ENCODE measurements at places on chromosomes 5 and 9.

- DNase-seq: no peak
Measured at GRCh38 chr5:42517164-42517563, 93.9 kb downstream of the GHR start.

- DNase-seq: no peak
Measured at GRCh38 chr9:98378794-98379193, 123.3 kb upstream of the TBC1D2 start.

- no peak for DNase-seq
Measured at GRCh38 chr9:93376411-93376810, 75.1 kb upstream of the FAM120A start.

GRCh38 chr5:6498968-6499367 lies 50.3 kb downstream of the UBE2QL1 start:
- DNase-seq: no peak

DNA sequence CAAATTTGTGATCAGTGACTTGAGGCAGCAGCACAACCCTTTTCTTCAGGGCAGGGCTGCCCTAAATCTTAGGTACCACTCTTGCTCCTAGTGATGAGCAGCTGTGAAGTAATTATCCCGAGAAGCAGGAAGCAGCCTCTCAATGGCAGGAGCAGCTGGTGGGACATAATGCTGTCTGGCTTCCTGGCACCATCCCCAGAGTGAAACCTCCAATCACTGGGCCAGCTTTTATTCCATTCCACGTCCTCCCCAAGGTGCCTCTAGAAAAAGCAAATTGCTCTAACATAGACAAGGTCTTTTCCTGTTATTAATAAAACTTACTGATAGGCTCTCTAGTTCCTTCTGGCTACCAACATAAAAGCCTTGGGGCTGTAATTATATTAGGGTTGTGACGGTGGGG lies 154.0 kb downstream of the FRMD3 start:
- no peak for DNase-seq

GRCh38 chr9:99187311-99187710 lies 34.4 kb downstream of the ALG2 start:
- DNase-seq: no peak

- no peak for DNase-seq
Measured at GRCh38 chr5:7415123-7415522, 19.2 kb downstream of the ADCY2 start.

DNA sequence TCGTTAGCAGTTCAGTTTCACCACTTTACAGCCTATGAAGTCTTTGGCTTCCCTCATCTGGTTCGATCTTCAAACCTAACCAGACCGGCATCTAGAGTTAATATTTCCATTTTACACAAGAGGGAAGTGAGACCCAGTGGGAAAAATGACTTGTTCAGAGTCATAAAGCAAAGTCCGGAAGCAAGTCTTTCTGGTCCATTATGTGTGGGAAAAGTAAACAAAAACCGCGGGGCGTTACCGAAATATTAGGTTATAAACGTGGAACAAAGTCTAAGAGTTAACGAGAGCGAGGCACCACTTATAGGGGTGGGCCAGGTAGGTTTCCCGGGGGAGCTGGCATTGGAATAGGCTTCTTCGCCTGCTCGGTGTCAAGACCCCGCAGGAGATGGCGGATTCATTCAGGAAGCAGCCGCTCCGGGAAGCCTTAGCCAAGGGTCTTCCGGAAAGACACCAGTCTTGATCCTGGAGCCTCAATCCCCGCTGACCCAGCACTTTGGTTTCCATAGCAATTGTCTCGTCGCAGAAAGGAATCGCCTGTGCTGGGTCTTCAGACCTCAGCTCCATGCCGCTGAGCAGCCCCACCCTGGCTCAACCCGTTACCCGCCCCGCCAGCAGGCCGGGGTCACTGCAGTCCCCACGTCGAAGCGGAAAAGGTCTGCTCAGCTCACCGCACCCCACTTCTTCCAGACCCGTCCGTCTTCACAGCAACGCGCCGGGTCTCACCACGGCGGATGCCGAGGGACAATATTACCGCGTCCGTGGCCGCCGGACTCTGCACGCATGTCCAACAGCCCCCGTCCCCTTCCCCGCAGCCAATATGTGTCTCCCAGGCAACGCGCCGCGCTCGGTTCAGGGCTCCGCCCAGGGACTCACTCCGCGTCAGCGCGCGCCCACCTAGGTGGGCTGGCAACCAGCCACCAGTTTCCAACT lies at the start of gene C5orf52:
Gene C5orf52, plus strand, starts transcription at position 872 of the 930 bp plus-strand sequence. CDS start 82 bp downstream, outside the sequence.
- no peak for DNase-seq

DNA sequence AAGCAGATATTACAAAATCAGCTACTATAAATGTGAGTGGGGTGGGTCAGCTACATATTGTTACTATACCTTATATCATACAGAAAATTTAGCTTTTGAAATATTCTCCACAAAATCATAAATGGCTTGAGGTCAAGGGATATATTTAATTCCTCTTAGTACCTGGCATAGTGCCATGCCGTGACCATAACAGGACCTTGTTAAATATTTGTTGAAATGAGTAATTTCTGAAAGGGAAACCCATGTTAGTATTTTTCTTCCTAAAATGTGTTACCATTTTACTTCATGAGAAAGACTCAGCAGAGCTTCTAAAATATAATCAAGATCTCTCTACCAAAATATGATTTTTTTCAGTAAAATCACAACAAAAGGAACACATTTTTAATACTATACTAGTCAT lies 14.8 kb downstream of the ATP10B start:
- DNase-seq: no peak

GRCh38 chr5:83475935-83476814 lies 4.6 kb downstream of the VCAN start:
- no peak for DNase-seq

DNA sequence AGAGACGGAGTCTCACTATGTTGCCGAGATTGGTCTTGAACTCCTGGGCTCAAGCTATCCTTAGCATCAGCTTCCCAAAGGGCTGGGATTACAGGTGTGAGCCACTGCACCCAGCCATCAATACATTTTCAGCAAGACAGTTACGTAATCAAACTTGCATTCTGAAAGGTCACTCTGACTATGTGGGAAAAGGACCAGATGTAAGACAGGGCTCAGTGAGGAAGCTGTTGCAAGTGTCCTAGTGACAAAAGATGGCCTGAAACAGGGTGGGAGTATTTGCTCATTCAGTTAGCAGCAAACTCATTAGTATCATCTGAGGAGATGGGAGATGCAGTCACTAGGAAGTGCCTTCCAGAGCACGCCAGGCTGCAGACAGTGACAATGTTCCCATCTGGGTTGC lies 16.9 kb downstream of the MED27 start:
- DNase-seq: no peak

DNA sequence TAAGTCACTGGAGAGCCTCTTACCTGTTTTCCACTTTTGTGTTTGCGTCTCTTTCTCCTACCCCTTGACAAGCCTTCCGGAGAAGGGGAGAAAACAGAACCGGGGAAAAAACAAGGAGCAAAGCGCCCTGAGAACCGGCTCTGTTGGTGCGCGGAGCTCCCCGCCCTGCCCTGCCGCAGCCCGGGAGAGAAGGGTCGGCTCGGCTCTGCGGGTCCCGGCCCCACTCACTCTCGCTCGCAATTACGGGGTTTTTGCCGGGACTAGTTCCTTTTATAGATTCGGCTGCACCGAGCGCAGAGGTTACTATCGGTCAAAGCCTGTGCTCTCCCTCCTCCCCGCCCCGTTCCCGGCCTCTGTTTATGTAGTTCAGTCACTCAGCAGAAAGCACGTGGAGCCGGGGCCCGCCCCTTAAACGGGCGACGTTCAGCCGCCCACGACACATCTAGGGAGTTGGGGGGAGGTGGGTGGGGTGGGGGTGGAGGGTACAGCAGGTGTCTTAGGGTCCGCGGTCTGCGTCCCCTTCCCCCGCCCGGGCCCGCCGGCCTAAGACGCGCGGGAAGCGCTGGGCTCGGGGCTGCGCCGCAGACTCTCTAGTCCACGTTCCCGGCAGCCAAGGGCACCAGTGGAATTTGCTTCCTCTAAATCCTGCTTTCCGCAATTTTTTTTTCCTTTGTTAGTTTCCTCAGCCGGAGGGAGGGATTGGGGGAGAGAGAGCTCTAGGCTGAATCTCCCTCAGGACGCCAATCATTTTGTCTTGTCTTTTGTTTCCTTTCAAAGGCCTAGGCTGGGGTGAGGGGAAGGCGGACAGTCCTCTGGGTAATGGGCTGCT lies at the start of gene ABCA1:
Gene ABCA1, minus strand, starts transcription at position 244 of the 829 bp plus-strand sequence. CDS start 24,476 bp downstream, outside the sequence.
- peak; percentile 21 for DNase-seq

GRCh38 chr9:137044502-137045177 lies 1.3 kb downstream of the NPDC1 start:
- no peak for DNase-seq

- no peak for DNase-seq
Measured at GRCh38 chr5:176769911-176770310, 40.4 kb upstream of the UNC5A start.

- DNase-seq: no peak
Measured at GRCh38 chr9:105886136-105886535, 191.8 kb downstream of the TMEM38B start.

DNA sequence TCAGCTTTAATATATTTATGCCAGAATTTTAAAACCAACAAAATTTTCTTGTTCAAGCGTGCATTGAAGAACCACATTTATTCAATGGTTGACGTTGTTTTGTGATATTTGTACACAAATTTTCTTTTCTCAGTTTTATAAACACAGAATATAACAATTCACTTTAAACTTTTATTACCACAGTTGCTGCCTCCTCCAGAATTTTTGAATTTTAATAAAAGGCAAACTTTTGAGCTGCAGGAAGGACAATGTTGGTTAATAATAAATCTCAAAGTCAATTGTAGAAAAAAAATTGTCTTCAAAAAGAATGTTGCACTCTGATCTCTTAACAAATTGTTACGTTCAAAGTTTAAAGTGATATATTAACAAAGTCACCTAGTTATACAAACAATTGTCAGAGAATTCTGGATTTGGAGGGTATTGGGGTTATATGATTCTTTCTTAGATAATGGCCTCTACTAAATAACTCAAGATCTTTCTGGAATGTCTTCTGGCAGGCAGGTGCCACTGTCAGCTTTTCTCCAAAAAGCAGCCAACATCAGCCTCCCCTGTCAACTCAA lies 60.5 kb downstream of the BAAT start:
- no peak for DNase-seq

DNA sequence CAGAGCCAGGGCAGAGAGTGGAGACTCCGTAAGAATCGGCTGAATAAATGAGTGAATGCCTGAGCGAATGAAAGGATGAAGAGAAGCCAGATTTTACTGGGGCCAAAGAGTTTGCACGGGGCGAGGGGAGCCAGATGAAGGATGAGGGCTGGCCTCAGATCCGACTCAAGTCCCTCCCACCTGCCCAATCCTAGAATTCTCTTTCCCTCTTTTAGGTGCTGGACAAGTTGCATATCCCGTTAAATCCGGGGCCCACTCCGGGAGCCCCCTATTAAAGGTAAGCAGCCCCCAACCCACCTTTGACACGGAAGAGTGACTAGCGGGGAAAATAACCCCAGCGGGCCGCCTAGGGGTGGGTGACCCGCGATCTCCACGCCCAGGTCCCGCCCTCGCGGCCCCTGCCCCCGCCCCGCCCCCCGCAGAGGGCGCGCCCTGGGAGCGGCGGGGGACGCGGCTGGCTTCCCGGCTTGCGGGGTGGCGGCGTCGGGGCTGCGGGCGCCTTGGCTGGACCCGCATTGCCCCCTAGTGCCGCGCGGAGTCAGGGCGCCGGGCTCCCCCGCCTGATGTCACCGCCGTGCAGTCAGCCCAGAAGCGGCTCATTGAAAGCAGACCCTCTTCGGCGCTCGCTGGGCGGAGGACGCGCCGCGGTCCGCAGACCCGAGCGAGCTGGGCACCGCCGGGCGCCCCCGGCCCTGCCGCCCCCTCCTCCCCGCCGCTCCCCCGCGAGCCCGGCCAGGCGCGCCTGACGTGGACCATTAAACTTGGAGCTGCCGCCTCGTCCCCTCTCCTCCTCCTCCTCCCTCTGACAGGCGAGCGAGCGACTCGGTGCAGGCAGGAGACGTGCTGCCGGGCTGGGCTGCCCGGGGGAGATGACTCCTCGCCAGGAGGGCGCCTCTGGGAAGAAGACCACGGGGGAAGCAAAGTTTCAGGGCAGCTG lies at the start of gene ADRA1B:
Gene ADRA1B, plus strand, starts transcription at position 579 of the 937 bp plus-strand sequence. CDS start 424 bp downstream, outside the sequence.
- peak; percentile 11 for DNase-seq

- no peak for DNase-seq
Measured at GRCh38 chr9:21710548-21711191, 91.8 kb upstream of the MTAP start.

DNA sequence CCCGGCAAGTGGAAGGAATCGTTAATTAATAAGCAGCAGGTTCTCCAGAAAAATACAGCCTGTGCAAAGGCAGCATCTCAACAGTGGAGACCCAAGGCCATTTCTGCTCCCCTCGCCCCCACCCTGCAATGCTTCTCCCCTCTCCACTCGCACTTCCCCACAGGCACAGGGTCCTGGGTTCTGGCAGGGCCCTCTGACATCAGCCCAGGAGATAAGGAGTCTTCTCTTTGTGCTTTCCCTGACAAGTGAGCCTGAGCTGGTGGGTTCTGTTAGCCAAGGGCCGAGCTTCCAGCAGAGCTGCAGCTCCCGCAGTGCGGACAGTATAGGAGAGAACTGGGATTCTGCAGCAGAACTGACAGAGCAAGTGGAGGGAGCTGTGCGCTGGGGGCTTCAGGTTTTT lies 257.5 kb downstream of the NSG2 start:
- no peak for DNase-seq

DNA sequence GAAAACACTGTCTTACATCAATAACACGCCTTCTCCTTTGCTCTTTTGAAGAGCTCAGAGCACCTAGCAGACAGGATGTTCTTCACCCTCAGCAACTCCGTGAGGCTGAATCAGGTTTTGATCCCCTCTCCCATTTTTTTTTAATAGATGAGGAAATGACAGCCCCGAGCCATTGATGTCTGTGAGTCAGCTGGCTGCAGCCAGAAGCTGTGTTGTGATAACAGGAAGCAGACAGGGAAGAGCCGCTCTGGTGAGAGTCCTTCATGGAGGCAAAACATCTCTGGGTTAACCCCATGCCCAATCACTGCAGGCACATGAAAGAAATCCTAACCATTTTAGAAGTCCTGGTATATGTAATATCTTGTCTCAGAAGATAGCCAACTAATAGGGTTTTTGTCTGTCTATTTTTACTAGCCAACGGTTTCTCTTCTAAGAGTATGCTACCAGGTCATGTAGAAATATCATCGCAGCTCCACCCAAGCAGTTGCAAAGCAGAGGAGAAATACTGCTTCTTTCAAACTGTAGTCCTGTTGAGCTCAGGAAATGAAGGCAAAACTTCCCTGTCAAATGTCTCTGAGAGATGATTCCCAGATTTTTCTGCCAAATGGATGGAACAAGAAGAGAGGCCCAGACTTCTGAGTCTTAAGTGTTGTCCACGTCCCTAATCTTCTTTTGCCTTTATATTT lies 568.9 kb downstream of the CCDC171 start:
- no peak for DNase-seq

DNA sequence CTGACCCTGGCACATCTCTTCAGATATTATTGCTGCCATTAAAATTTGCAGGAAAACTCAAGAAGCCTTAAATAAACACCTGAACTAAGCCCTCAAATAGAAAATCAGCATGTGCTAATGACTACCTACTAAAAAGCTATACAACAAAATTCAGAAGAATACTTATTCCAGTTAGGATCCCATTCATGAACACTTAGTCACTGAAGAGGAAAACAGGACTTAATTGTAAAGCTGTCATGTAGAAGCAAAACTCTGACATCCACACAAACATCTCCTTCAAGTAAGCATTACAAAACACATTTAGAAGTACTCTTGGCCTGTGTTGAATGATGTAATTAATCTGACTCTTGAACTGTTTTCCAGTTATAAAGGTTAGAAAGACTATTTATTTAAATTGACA lies 19.9 kb downstream of the ELL2 start:
- no peak for DNase-seq

Measured in stimulated activated CD8-positive, alpha-beta memory T cell treated with anti-CD3 and anti-CD28 coated beads, Interleukin-12 subunit alpha, Interleukin-12 subunit beta, amount 100 ng/mL, for 1 hour (primary cell).